Stimulated activated CD4-positive, alpha-beta T cell treated with anti-CD3 and anti-CD28 coated beads, Interleukin-4, amount 100 ng/mL, for 48 hours (primary cell): ENCODE measurements at places on chromosomes 2 and 18.

GRCh38 chr2:118644190-118644589 is 203.3 kb downstream of the EN1 start:
- no peak for DNase-seq

DNA sequence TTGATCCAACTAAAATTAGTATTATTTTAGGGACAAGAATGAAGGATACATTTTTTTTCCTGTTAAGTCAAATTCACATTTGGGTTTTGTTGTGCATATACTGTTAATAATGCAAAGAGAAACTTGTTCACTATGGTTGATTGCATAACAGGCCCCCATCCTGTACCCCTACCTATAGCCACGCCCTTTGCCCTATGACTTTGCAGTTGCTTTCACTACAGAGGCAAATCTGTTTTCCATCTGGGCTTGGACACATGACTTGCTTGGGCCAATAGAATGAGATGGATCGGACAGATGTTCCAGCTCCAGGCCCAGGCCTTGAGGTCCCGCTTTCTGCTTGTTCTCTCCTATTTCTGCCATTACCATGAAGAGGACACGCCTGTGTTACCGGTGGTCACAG is 278.5 kb upstream of the HNRNPA3 start:
- no peak for DNase-seq

DNA sequence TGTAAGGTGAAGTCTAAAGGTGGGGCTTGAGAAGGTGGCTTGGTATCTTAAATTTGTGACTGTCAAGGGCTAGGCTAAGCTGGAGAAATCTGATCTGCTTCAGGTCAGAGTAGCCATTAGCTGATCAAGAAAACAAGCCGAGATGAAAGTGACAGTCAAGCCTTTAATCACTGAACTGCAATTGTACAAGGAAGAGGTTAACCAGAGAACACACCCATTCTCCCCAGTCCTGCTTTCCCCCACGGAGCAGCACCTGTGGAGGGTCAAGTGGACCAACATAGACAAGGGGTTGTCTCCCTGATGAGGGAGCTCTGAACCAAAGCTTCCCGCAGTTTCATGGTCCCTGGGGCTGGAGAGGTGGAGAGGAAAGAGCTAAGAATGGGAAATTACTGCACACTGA is 901.2 kb downstream of the DCC start:
- DNase-seq, result no peak

GRCh38 chr2:201016859-201017258 is 53.4 kb upstream of the ORC2 start:
- DNase-seq, result no peak

DNA sequence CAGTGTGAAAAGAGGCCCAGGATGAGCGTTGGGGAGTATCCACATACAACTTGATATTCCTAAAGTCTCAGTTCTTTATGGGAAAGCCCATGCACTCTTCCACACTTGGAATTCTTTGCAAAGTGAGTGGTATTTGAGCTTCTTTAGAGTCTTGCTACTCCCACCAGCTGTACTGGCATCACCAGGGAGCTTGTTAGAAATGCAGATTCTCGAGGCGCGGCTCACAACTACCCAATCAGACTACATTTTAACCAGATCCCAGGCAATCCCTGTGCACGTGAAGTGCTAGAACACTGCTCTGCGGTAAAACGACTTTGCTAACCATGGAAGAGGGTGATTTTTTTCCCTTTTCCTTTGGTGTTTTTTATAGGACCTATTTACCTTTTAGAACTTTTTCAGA is 184.7 kb downstream of the NEDD4L start:
- no peak for DNase-seq

GRCh38 chr2:74735564-74735963 is 81.5 kb downstream of the SEMA4F start:
- no peak for DNase-seq

DNA sequence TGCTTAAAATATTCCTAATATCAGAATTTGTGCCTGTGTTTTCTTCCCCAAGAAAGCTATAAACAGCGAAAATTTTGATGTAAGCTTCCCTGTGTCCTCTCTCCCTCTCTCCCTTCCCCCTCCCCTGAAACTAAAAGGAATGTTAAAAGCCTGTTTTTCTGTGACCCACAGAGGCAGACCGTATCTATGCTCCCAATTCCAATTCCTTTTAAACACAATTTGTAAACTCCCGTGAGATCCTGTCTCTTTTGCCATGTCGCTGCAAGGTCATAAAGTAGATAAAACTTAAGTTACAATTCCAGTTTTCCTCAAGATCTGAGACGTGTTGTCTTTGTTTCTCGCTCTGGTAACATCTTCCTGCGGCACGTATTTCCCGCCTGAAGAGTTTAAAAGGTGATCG is 23.3 kb downstream of the SKA1 start:
- no peak for DNase-seq

DNA sequence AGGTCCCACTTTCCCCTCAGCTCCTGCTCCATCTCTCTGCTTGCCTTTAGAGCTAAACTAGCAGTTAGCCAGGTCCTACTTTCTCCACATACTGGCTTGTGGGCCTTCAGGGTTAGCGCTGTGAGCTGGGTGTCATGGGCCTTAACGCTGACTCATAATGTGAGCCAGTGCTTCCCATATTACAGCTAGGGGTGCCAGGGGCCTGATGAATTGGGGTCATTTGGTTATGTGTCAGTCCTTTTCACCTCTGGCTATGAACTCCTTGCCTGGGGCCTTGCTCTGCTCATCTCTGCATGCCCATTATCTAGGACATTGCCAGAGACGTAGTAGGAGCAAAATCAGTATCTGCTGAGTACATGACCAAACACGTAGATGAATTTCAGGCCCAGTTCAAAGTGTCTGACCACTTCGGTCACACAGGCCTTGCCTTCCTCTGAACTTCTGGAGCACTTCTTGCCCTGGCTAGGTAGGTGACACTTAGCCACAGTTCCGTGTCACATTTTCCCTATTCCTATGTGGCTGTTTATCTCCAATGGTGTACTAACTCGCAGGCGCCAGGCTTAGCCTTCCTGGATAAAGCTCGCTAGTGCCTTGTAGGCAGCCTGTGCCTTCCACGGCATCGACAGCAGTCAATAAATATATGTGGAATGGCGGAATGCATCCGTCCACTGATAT is 103.2 kb upstream of the SIX3 start:
- DNase-seq, result no peak

- DNase-seq, result no peak
Observed at GRCh38 chr2:20560011-20560410, 90.9 kb downstream of the HS1BP3 start.

- no peak for DNase-seq
Observed at GRCh38 chr18:413233-413632, 87.3 kb downstream of the COLEC12 start.

DNA sequence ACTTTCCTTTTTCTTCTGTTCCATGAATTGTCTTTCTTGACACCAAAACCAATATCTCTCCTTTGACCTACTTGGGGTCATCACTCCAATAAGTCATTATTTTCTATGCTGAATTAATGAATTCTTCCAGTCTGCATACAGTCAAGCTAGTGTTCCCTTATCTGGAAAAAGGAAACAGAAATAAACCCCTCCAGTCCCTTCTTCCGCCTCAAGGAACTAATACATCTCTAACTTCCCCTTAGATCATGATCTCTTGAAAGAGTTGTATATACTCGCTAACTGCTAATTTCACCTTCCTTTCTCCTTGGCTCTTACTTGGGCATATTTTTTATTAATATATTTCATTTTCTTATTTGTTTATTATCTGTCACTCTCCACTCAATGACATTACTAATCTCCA is 7.3 kb upstream of the ARHGAP15 start:
- DNase-seq, result no peak

DNA sequence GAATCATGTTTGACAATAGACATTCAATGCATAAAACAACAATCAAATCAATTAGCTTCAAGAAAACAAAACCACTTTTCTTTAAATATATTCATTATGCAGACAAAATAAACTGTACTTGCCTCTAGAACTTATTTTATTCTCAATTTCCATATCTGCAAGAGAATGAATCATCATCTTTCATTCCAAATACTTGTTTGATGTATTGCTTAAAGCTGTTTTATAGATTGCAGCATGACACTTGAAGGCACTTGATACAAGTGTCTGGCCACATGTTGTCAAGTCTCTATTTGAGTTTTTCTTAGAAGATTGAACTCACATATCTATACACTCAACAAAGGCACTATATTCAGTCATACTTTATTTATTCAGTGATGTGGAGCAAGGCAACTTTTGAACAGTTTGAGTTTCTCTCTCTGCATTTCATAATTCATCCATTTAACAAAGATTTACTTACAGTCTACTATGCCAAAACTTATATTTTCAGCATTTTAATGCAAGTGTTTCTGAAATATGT is 38.7 kb upstream of the DDX18 start:
- no peak for DNase-seq

GRCh38 chr2:235234736-235235135 is 259.1 kb upstream of the AGAP1 start:
- DNase-seq, result no peak

GRCh38 chr2:125167152-125167551 is 1142.1 kb downstream of the CNTNAP5 start:
- DNase-seq, result no peak

DNA sequence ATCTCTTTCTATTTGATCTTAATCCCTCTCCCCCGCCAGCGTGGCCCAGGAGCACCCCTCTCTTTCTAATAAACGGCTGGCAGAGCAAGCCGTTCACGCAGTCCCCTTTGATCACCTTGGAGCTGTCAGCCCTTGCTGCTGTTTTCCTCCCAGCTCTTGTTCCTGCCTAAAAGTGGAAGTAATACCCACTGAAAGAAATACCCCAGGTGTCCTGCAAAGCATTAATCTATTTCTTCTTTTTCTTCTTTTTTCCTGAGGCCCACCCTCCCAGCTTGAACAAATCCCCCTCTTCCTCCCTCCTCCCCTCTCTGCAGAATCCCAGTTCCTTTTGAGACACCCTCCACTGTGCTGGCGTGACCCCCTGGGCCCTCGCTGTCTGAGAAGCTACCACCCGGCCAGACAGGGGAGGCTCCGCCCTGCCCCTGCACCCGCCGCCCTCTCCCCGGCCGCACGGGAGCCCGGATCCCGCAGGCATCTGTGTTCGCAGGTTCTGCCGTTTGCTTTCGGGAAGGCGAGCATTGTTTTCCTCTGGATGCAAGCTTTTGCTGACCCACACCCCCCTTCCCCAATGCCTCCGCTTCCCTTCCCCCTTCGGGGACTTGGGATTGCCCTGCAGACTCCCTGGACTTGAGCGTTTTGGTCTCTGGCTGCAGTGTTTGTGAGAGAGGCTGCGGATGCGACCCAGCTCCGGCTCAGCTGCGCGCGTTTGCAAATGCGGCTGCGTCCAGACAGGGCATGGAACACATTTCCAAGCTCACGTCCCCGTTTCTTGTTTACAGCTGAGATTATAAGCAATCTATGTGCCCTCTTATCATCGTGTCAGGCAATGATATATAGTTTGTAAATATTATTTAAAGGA is 631.5 kb downstream of the NYAP2 start:
- peak; percentile 11 for DNase-seq

GRCh38 chr2:40746191-40746590 is 294.3 kb upstream of the SLC8A1 start:
- no peak for DNase-seq

DNA sequence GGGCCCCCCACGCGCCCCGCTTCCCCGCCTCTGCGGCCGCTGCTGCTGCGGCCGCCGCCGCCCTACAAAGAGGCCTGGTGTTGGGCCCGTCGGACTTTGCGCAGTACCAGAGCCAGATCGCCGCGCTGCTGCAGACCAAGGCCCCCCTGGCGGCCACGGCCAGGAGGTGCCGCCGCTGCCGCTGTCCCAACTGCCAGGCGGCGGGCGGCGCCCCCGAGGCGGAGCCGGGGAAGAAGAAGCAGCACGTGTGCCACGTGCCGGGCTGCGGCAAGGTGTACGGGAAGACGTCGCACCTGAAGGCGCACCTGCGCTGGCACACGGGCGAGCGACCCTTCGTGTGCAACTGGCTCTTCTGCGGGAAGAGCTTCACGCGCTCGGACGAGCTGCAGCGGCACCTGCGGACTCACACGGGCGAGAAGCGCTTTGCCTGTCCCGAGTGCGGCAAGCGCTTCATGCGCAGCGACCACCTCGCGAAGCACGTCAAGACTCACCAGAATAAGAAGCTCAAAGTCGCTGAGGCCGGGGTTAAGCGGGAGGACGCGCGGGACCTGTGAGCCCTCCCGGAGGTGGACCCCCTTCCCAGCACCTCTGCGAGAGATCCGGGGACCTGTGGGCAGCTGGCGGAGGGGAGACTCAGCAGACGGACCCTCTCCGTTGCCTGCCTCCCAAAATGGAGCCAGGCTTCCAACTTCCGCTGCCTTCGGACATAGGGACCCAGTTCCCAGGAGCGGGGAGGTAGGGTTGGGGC is 1.9 kb downstream of the SP5 start:
- DNase-seq, result no peak

- no peak for DNase-seq
Observed at GRCh38 chr2:32425719-32426141, 68.9 kb downstream of the BIRC6 start.

DNA sequence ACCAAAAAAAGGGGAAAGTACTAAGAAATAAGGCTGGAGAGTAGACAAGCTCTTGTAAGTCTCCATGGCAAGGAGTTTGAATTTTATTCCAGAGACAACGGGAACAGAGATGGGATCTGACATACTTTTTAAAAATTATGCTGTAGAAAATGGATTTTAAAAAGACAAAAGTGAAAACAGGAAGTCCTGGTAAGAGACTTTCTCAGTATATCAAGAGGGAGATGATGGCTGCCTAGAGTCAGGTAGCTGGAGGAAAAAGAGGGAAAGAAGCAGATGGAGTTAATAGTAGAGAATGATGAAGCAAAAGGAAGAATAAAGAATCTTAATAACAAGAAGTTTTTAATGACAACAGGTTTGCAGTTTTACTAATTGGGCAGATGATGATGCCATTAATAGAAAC is 168.1 kb downstream of the SRBD1 start:
- DNase-seq, result no peak

- no peak for DNase-seq
Observed at GRCh38 chr2:123596621-123597020, 428.5 kb upstream of the CNTNAP5 start.

DNA sequence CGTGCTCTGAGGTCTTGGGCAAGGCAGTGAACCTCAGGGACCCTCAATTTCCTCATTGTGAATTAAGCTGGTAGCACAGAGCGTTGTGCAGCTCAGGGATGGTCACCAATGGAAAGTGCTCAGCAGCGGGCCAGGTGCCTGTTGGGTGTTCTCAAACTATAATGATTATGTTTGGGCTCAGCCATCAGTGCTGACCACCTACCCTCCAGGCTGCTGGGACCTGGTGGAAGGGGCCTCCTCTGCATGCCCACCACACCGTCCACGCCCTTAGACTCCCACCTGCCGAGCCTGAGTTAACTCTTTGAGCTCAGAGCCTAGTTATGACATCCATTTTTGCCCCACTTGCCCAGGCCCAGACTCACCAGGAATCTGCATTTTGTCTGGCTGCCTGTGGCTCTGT is 35.0 kb downstream of the GLI2 start:
- DNase-seq, result no peak

DNA sequence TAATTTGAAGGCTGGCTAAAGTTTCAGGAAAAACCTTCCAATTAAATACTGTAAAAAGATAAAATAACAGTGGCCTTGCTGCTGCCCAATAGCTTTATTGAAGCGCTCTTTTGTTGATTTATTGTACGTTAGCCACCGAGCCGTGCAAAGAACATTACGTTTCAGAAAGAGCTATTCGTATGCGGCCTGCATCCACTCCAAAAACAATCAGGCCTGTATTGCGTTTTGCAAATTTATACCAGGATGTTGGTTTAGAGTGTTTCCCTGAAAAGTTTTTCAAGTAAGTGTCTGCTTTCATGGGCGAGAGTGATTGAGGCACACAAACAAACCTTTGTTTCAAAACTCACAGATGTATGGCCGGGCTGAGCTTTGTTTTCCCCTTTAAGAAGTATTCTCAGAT is 257.2 kb upstream of the SALL3 start:
- no peak for DNase-seq

- no peak for DNase-seq
Observed at GRCh38 chr2:184581391-184581790, 16.9 kb upstream of the ZNF804A start.
